ENCODE measurements at places on chromosomes 11 and 22.

GRCh38 chr22:27467711-27468110 lies 333.8 kb downstream of the MN1 start:
- no peak for DNase-seq

DNA sequence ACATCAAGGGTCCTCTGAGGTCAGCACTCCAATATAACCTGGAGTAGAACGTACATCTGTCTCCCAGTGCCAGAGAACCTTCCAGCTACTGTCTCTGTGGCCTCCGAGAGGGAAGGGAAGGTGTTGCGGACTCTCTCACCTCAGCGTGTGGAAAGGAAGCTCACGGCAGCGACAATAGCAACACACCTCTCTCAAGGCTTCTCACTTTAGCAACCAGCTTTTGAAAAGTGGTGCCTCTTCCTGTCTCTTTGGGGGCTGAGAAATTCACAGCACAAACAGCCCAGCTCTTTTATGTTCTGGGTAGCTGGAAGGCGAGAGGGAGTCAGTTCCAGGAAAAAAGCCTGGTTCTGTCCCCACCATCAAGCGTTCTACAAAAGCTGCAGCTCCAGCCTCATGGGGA lies 156.9 kb upstream of the TBCEL start:
- DNase-seq: no peak

GRCh38 chr22:50282361-50283155 lies 12.4 kb upstream of the MAPK11 start:
- DNase-seq: no peak

GRCh38 chr11:62544581-62545436 lies 1.8 kb downstream of the AHNAK start:
- DNase-seq: no peak

DNA sequence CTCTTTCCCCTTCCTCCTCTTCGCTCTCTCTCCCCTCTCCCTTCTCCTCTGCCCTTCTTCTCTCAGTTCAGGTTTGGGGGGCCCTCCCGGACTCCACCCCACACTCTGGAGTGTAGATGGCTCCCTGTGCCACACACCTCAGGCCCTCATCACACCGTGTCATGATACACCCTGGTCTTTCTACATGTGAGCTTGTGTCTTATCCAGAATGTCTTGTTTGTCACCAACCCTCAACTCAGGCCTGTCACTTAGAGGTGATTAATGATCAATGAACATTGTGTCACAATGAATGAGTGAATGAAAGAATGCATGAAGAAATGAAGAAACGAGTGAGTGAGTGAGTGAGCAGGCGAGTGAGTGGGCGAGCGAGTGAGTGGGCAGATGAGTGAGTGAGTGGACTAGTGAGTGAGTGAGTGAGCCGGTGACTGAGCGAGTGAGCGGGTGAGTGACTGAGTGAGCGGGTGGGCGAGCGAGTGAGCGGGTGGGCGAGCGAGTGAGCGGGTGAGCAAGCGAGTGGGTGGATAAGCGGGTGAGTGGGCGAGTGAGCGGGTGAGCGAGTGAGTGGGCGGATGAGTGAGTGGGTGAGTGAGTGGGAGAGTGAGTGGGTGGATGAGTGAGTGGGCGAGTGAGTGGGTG lies 33.8 kb downstream of the CAPN1 start:
- no peak for DNase-seq

- no peak for DNase-seq
These were observed 18.8 kb downstream of the RASD2 start for GRCh38 chr22:35559354-35560005.

DNA sequence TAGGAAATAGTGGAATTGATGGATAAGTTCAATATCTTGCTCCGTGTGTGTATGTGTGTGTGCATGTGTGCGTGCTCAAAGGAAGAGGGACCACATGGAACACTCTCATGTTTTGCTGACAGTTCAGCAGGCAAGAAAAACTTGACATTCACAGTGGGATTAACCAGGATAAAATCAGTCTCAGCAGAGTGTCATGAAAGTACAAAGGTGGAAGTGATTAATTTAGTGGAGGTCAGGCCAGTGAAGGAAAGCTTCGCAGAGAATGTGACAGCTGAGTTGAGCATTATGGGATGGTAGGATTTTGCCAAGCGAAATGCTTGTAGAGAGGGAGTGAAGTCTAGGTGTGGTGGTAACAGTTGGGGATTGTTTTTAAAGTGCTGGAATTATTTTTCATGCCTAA lies 15.7 kb upstream of the FBXO3 start:
- no peak for DNase-seq

- DNase-seq: no peak
These were observed 92.8 kb downstream of the RASSF10 start for GRCh38 chr11:13101644-13102512.

DNA sequence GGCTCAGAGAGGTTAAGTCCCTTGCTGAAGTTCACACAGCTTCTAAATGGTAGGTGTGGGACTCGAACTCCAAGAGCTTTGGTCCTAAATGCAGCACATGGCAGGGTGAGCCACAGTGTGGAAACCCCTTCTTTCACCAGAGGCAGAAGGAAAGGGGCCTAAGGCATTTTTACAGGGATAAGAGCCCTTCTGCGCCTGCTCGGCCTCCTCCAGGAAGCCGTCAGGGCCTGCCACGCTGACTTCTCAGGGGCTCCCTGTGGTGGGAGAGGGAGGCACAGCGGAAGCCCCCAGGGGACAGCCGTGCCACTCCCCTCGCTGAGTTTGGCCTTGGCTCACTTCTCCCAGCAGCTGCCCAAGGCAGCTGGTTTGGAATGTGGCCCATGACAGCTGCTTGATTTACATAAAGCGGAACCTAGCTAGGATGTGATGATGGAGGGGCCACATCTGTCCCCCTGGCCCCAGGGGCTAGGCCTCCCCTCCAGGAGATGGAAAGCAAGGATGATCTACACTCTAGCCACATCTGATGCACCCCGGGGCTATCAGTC lies 35.4 kb downstream of the CD82 start:
- DNase-seq: no peak

DNA sequence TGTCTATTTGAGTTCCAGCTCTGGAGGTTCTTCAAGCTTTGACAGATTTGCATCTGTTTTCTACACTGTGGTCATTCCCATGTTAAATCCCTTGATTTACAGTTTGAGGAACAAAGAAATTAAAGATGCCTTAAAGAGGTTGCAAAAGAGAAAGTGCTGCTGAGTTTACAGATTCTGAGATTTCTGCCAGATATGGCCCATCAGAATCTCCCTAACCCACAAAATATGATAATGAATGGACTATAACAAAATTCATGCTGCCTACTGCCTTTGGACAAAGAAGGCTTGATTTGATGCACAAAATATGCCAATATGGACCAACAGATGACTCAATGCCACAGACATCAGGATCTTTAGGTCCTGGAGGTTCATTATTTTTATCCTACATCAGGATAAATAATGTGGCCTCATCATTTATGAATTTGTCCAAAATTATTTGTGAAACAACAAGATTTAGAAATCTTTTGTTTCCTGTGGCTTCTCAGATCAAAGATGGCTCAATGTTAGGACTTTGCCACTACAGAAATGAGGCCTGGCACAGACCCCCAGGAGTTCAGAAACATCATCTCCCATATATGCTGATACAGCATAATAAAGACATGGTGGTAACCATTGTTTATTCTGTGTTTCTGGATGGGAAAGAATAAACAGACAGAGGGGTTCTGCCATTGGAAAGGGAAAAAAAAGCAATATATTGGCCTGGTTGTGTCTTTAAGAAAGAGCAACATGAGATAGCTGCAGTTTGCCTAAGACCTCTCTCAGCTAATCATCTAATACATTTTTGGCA lies 6.7 kb downstream of the OR5AN1 start:
- DNase-seq: no peak

- DNase-seq: no peak
These were observed 22.9 kb downstream of the CDKN1C start for GRCh38 chr11:2862395-2863275.

GRCh38 chr11:125903711-125904659 lies at the start of gene DDX25:
DDX25 (plus strand) TSS chr11:125904508; CDS start chr11:125904518, 10 bp downstream.
- DNase-seq: no peak

DNA sequence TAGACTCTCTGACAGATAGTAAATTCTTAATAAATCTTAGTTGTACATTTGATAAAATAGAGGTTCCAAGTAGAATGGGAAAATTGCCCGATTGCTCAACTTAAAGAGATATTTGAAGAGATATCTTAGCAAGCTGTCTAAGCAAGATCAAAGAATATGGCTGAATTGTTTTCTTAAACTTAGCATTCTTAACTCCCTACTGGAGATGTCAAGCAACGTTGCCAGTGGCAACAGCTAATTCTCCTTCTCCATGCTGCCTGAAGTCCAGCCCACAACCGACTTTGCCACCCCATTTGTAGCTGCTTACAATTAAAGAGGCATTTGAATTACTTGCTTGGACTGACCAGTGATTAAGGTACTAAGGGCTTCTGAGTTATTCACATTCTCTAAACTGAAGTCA lies 94.4 kb downstream of the FAM181B start:
- DNase-seq: no peak

DNA sequence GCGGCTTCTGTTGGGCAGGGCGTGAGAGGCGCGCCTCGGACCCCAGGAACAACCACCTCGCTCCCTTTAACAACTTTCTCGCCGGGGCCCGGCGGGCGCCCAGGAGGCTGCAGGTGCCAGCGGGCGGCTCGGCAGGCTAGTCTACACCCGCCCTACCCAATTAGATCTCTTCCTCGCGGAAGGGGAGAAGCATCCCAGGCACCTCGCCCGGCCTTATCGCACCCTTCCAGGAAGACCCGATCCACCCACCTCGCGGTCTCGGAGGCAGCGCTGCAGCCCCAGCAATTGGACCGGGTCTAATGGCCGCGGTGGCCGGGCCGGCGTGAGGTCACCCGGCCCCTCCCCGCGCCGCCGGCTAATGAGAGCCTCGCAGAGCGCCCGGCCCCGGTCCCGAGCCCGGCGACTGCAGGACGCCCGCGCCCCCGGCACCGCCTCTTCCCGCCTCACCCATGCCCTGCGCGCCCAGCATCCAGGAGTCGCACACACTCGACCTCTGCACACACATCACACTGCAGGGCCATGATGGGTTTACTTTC lies at the start of gene PLAAT3:
PLAAT3 (minus strand) TSS at position 298 of the 536 bp plus-strand sequence. CDS start 419 bp downstream, outside the sequence.
- no peak for DNase-seq

DNA sequence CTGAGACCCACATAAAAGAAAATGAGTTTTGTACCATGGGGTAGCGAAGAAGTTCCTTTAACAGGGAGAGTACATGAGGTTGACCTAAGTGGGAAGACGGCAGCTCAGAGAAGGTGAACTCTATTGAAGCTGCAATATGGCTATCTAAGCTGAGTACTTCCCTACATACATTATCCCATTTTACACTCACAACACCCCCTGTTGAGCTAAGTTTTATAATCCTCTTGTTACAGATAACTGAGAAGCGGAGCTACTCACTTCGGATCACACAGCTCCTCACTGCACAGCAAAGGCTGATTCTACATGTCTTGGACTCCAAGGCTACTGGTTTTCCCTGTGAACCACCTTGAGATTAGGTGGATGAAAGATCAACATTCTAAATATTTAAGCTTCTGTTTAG lies 8.2 kb upstream of the PIWIL4 start:
- no peak for DNase-seq

DNA sequence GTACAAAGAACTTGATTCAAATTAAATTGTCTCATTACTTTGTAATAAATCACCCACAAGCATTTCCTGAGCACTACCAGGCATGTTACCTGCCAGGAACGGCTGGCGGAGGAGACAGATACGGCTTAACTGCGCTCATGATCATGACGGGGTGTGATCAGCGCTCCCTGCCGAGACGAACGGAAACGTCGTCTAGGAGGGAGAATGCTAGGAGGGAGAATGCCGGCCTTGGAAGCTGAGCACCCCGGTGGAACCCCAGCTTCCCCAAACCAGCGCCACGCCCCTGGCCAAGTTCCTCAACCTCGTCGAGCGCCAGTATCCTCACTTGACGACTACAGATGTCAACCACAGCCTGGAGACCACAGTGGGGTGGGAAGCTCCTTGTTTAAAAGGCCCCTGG lies 272.8 kb downstream of the CTTN start:
- DNase-seq: no peak

GRCh38 chr11:115736146-115736545 lies 231.9 kb upstream of the CADM1 start:
- DNase-seq: no peak

DNA sequence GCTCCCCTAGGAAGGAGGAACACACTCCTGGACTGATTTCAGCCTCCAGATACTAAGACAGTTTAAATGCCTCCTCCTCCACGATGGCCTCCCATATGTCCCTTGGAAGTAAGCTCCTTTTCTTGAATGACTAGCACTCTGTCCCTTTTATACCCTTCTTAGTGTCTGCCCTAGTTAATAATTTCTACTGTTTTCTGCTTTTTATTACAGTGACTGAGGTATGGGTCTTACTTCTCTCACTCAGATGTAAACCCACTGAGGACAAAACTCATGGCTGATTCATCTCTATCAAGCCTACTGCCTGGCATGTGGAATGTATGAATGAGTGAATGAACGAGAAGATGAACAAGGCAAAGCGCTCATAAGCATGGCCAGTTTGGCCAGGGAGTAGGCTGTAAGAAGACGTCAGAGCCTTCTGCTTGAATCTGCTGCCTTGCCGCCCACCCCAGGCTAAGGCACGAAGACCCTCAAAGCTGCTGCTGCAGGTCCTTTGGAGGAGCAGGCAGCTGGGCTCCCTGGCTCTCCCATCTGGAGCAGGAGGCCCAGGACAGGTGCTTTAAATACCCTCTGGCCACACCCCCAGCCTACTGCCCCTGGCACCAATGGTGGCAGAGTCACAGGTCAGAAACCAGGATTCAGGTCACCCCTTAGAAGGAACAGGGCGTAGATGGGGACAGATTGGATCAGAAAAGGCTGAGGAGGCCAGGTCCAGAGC lies 8.2 kb upstream of the PGA3 start:
- no peak for DNase-seq

- DNase-seq: no peak
These were observed 34.9 kb upstream of the DAGLA start for GRCh38 chr11:61645179-61645868.

DNA sequence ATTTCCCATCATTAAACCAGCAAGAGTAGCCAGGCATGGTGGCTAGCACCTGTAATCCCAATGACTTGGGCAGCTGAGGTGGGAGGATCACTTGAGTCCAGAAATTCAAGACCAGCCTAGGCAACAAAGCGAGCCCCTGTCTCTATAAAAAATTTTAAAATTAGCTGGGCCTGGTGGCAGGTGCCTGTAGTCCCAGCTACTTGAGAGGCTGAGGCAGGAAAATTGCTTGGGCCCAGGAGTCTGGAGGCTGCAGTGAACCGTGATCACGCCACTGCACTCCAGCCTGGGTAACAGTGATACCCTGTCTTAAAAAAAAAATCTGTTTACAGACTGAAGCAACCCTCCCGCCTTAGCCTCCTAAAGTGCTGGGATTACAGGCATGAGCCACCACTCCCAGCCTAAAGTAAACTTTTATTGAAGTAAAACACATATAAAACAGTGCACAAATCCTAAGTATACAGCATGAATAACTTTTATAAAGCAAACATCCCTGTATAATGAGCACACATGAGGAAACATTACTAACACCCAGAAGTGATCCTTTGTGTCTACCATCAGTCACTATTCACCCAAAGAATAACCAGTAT lies 12.6 kb downstream of the UCP3 start:
- no peak for DNase-seq

Measured in SIG-M5 (cell line).